ENCODE measurements at places on chromosomes 1 and 21.

- DNase-seq: no peak
These were observed 42.4 kb downstream of the GFI1 start for GRCh38 chr1:92444351-92444750.

GRCh38 chr1:101314244-101314643 lies 77.4 kb downstream of the S1PR1 start:
- no peak for DNase-seq

DNA sequence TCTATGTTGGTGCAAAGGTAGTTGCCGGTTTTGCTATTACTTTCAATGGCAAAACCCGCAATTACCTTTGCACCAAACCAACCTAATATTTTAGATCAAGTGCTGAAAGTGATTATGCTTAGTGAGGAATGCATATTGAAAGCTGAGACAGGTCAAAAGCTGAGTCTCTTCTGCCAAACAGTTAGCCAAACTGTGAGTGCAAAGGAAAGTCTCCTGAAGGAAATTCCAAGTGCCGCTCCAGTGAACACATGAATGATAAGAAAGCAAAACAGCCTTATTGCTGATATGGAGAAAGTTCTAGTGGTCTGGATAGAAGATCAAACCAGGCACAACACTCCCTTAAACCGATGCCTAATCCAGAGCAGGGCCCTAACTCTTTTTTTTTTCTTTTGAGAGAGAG lies 83.1 kb upstream of the ERRFI1 start:
- no peak for DNase-seq

GRCh38 chr1:156392452-156392853 lies 23.4 kb downstream of the RHBG start:
- no peak for DNase-seq

DNA sequence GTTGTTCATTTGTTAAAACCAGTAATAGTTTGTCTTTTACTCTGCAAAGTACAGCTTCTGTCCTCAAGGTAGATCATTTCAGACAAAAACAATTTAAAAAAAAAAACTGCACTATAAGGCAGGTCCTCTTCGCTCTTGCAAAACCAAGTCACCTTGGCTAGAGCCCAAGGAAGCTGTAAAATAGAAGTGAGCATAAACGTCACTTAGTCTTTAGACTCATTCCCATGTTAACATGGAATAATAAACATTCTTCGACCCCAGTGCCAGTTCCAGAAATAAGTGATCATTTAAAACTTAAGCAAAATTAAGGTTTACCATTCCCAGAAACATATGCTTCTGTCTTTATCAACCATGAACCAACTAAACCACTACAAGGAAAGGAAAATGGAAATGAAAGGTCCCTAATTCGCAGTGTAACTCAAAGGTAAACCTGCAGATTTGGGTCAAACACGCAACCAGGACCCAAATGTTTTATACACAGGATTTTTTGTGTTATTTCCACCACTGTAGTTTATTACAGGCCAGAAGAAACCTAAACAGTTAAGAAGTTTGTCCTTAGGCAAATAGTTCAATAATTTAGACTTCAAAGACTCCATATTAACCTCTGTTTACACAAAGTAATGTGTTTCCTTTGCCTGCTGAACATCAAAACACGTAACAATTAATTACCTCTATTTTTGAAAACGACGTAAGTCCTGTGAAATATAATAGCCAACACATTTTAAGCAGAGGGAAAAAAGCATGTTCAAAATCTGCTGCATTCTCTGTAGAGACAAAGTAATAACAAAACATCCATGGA lies 54.6 kb downstream of the TGFBR3 start:
- no peak for DNase-seq

GRCh38 chr21:41318218-41318617 lies 1.6 kb downstream of the FAM3B start:
- DNase-seq: no peak

DNA sequence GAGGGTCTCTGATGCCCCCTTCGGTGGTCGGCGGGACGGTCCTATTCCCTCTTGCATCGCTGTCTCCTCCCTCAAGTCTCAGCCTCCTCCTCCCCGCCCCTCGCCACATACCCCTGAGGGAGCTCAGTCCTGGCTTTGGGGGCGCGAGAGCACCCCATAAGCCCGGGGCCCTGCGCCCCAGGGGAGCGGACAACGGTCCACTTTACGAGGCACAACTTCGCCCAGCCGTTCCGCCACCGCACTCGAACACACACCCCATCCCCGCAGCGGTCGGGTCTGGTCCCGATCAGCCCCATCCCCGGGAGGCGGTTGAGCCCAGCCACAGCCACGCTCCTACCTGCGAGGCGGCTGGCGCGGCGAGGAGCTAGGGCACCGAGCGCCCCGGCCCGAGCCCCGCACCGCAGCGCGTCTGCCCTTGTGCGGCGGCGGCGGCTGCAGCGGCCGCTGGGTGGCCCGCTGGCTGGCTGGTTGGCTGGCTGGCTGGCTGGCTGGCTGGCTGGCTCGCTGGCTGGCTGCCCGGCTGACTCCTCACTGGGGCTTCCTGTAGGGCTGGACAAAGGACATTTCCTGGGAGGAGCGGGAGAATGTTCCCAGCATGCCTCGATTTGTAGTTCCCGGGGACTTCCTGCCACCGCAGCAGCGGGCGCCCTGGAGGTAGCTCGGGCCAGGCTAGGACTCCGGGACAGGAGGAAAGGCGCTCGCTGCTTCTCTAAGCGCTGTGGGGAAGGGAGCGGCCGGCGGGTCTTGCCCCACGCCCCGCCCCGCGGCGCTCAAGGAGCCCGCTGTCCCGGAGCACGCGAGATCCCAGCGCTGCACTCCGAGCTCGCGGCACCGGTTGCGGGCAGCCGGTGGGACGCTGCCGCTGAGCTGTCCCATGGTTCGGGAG lies at the start of gene ZNF697:
ZNF697 (minus strand) TSS at position 533 of the 886 bp plus-strand sequence. CDS start 22,166 bp downstream, outside the sequence.
- no peak for DNase-seq

- DNase-seq: no peak
These were observed 43.3 kb downstream of the COQ8A start for GRCh38 chr1:226983247-226983991.

DNA sequence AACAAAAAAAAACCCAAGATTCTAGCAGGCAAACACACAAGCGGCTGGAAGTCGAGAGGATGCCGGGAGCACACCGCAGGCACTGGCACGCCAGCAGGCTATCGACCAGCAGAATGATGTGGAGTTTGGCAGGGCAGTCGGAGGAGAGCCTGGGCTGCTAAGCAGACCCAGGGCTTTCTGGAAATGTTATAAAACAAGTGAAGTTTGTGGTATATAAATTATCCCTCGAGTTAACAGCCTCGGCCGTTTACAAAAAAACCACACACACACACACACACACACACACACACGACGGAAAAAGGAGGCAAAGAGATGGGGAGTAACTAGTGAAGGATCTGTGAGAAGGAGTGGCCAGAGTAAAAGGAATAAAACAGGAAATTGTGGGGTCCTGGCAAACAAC lies 87.2 kb upstream of the IVNS1ABP start:
- no peak for DNase-seq

- no peak for DNase-seq
These were observed 553.6 kb downstream of the NUF2 start for GRCh38 chr1:163875200-163875926.

GRCh38 chr1:163471779-163472650 lies 150.3 kb downstream of the NUF2 start:
- DNase-seq: no peak

DNA sequence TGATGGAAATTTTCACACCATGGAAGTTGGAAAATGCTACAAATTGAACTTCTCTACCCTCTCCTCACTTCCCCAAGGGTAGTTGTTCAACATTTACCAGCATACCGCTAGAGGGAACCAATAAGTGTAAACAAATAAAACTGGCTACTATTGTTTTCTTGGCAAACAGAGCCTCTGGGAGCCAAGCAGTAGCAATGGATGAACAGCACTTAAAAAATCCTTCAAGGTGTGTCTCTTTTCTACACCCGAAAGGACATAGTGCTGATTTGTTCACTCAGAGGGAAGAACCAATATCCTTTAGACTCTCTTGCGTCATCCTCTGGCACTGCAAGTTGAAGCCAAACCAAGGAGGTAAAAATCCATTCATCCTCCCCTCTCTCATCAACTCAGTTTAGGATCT lies 161.5 kb downstream of the TBX15 start:
- no peak for DNase-seq

DNA sequence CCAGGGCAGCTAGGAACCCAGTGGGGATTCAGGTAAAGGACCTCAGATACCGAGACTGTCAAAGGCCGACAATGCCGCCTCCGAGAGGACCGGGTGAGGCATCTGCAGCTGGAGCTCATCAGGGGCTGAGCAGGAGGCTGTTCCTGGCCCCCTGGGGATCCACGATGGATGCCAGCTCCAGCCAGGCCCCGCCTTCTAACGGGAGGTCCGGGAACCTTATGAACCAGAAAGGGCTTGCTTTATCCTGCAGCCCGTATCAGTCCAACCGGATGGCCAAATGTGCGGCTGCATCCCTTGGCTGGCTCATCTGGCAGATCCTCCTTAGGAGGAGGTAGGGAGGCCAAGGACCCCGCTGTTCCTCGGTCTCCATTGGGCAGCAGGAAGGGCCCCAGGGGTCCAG lies 32.0 kb downstream of the SLC45A1 start:
- no peak for DNase-seq

- DNase-seq: no peak
These were observed 17.0 kb upstream of the STUM start for GRCh38 chr1:226531360-226532093.

- no peak for DNase-seq
These were observed 106.8 kb downstream of the CRYAA start for GRCh38 chr21:43275421-43276211.

- DNase-seq: no peak
These were observed 46.8 kb upstream of the RUNX1 start for GRCh38 chr21:35095859-35096291.

DNA sequence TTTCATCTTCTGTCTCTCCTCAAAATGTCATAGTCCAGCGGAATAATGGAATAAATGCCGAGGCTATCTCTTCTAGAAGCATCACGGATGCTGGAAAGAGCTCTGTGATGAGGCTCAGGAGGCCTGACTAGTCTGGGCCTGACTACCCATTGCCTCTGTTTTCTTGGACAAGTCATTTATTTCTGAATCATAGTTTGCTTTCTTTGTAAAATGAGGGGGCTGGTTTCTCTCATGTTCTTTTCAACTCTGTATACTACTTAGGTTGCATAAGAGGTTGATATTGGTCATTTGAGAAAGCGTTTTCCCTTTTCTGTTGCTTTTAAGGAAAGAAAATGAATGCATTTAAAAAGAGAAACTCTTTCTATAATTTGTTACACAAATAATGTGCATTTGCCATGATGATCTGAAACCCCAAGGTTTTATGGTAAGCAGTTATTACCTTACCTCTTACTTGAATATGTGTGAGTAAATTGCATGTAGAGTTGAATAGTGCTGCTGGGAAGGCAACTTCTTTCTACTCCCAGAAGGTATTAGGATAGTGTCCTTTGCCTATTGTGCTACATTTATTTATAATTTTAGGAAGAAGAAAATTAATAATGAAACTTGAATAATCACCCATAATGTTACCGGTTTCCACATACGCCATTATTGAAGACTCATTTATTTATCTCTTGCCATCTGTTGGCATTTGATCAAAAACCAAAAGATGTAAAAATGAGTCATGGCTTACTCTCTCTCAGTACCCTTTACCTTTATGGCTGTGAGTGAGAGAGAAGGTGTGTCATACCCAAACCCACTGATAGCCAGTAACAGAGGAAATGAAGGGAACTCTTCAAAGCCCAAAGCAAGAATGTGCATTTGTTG lies 179.1 kb downstream of the FASLG start:
- no peak for DNase-seq

- DNase-seq: no peak
These were observed 144.7 kb downstream of the MRPL39 start for GRCh38 chr21:25462517-25462971.

DNA sequence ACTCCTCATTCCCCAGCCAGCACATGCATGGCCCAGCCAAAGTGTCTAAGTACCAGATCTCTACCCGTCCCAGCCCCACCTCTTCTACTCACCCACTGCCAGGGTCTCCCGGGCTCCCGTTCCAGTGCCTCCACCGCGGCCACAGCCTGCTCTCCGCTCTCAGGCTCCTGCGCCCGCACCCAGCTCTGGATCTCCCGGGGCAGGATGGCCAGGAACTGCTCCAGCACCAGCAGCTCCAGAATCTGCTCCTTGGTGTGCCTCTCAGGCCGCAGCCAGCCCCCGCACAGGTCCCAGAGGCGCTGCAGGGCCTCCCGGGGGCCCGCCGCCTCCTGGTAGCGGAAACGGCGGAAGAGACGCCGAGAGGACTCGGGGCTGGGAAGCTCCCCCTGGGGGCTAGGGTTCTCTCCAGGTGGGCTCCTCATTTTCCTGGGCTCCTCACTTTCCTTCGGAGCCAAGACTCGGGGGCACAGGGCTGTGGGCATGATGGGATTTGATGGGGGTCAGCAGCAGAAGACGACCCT lies 2.5 kb downstream of the ZNF496 start:
- DNase-seq: no peak

DNA sequence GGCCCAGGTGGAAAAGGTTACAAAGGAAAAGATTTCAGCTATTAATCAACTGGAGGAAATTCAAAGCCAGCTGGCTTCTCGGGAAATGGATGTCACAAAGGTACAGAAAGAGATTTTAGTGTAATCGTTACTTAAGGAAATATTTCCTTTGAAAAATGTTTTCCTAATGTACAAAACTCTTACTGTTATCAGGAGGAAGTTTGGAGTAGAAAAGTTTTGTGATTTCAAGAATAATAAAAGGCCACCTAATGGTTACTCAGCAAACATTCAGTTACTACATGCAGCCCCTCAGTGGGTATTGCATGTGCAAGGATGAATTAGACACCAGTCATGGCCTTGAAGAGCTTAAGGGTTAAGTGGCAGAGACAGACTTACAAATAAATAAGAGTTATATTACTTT lies 85.2 kb downstream of the SDCCAG8 start:
- no peak for DNase-seq

GRCh38 chr1:178632653-178633052 lies 92.4 kb upstream of the RALGPS2 start:
- DNase-seq: no peak

GRCh38 chr1:17021896-17022295 lies 10.2 kb upstream of the ATP13A2 start:
- DNase-seq: no peak

DNA sequence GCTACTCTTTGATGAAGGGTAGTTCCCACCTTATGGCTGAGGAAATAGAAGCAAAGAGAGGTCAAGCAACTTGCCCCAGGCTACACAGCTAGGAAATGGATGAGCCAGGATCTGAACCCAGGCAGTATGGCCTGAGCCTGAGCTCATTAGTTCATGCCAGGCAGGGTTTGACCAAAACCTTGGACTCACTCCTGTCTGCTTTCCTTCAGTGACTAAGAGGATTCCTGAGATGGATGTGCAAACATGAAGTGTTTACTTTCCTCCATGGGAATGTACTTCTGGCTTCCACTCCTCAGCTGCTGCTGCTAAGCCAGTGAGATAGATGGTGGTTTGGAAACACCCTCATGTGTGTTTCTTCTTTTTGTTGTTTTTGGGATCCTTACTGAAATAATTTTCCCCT lies 35.1 kb upstream of the ERRFI1 start:
- DNase-seq: no peak

DNA sequence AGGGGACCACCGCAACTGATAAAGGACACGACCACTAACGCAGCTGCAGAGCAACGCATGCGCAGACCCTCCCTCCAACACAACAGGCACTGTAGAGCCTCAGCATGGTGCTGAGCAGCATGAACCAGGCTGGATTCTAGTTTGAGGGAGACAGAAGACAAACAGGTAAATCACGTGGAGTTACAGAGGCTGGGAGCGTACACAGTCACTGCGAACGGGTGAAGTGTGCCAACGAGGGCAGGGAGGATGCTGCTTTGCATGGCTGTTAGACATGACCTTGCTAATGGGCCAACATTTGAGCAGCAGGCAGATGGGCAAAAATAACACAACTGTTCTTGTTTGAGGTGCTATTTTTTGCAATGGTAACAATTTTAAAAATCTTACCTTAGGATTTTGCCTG lies 55.2 kb upstream of the NADK start:
- no peak for DNase-seq

- no peak for DNase-seq
These were observed 33.5 kb downstream of the DMAP1 start for GRCh38 chr1:44246806-44247205.

Measured in CD4-positive, alpha-beta T cell (primary cell).